ENCODE measurements at places on chromosomes 6 and 20.
A peak's percentile ranks its signal among the peaks of the same experiment; 100 is the strongest.

DNA sequence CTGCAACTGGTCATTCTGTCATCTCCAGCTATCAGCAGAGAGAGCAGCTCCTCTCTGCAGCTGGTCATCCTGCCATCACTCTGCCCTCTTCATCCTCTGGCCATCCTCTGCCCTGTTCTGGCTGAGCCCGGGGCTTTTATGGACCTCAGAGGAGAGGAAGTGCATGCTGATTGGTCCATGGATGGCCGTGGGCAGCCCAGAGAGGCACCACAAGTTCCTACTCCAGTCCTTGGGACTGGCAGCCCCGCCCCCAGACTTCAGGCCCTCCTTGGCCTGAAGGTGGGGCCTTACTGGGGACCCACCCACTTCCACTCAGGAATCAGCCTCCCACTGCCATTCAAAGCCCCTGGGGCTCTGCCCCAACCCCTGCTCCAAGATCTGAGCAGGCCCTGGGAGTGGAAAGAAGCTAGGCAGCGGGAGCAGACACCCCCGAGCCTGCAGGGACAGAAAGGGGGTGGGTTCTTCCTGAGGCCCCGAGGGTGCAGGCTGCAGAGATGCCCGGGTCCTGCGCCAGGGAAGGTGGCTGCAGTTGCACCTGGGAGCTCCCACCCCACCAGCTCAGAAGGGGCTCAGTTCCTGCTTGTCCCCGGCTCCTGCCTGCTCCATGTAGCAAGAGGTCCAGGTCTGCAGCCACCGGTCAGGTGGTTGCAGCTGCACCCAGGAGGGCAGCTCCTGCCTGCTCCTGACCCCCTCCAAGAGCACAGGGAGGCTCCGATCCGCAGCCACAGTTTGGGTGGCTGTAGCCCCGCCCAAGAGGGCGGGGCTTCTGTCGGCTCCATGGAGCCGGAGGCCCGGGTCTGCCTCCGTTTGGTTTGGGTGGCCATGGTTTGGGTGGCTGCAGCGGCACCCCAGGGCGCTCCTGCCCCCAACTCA, 34.1 kb upstream of the HMGA1 start:
- DNase-seq = no peak

DNA sequence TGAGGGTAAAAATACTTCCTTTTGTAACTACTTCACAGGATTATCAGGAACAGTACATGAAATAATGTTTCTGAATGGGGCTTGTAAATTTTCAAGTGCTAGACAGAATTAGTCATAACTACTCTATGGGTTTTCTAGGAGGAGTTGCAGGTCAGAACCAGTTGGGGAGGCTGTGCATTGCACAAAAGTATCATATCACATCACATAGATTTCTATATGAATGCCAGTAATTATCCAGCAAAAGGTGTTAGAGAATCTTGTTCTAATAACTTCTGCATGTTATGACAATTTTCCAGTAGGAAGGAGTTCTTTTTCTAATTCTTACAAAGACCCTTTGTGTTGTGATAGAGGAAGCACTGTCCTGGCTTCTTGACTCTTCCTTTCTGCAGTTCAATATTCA, 551.6 kb downstream of the COL12A1 start:
- no peak for DNase-seq

DNA sequence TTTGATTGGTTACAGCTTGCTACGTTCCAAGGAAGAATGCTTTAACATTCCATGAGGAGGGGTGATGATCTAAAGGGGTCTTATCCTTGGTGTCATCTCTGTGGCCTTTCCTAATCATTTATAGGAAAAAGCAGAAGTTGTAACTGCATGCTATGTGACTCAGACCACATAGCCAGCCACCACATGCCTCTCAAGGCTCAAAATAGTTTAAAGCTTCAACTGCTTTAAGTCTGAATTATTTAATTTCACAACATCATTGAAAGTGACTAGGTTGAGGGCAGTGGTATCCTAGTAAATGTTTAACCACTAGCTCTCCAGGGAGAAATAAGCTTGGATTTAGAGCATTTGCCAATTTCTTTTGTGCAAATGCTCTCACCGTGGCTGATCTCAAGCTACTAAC, 29.7 kb downstream of the MC3R start:
- DNase-seq = no peak

DNA sequence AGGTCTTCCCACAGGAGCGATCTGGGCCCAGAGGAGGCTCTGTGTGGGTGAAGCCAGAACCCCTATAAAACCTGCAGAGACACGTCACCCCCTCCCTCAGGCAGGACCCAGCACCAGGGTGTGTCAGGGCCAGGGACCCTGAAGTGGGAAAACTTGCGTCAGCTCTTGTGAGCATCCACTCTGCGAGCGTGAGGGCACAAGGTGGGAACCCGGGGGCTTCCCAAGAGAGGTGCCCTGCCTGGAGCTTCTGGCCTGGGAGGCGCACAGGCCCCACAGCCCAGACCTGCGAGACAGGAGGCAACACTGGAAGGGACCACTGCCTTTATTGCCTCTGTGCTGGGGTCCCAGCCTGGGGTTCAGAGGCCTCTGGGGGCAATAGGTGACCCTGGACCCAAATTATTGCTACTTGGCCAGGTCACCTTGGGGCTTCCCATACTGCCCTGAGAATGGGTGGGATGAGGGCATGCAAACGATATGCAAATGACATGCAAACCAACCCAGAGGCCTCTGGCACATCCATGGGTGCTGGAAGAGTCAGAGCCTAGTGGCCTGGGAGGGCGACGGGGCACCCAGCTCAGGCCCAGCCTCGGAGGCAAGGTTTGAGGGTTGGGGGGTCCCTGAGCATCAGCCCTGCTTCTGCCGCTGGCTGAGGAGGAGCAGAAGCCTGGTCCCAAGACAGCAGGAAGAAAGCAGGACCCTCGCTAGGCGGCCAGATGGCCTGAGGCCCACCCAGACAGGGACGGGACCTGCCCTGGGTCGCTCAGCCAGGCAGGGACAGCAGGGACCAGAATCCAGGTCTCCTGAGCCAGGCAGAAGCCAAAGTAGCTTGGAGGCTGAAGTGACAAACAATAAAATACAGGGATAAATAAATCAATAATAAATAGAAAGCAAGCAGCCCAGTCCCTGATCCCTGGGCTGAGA, 5.1 kb upstream of the C20orf144 start:
- no peak for DNase-seq

DNA sequence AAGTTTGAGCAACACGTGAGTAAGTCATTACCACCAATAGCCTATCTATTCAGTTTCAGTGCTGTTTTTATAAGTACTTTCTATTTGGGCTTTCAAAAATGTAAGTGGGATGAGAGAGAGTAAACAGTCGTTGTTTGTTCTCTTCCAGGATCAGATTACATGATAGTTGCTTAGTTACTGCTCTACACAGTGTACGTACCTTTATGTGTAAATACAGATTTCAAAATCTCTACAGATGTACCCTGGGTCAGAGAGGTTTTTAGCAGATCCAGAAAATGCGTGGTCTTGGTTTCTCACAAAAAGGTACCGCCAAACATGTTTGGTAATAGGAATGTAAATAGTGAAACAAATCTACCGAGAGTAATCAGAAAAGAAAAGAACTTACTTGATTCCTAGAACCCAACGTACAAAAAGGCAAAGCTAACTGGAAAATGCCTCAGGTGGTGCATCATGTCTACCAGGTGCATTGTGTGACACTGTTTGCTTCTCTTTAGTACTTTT, 421.1 kb downstream of the BCKDHB start:
- DNase-seq = no peak

- no peak for DNase-seq
These were observed 53.5 kb downstream of the KCNQ5 start for GRCh38 chr6:72675396-72675795.

GRCh38 chr6:11236076-11236750, 3.7 kb upstream of the NEDD9 start:
- DNase-seq = no peak

- no peak for DNase-seq
These were observed 53.5 kb upstream of the BMP6 start for GRCh38 chr6:7672066-7673062.

GRCh38 chr6:127266892-127267645, 405 bp downstream of the RNF146 start:
- peak; percentile 14 for DNase-seq

DNA sequence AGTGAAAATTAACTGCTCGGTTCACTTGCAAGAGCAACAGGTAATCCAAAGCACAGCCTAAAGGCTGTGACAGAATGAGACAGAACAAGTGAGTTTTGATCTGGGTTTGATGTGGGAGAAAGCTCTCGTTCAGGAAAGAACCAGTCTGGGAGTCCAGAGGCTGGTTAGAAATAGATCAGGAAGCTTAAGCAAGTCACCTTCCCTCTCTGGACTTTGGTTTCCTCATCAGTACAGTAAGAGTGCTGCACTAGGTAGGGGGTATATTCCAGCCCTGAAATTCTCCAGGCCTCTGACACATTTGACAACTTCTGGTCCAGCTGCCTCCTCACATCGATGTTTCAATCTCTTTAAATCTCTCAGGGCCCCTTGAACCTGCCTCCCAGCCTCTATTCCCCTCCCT, 33.7 kb upstream of the MDGA1 start:
- DNase-seq = no peak

Data from effector CD8-positive, alpha-beta T cell (primary cell).